ENCODE measurements at places on chromosomes 4 and X.

GRCh38 chr4:83989835-83990234 is 453.9 kb downstream of the GPAT3 start:
- no peak for DNase-seq

- DNase-seq: no peak
These were observed 155.6 kb downstream of the PPP4R3C start for GRCh38 chrX:27307546-27307945.

DNA sequence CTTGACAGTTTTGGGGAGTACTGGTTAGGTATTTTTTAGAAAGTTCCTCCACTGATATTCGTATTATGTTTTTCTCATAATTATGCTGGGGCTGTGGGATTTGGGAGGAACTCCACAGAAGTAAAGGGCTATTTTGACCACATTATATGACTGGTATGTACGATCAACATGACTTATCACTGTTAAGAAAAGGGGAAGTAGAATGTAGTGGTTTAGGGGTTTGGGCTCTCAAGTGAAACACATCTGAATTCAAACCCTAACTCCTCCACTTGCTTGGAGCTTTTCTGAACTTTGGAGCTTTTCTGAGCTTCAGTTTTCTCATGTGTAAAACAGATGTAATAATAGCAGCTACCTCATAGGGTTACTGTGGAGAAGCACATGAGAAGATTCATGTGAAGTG is 96.4 kb upstream of the C1GALT1C1 start:
- no peak for DNase-seq

GRCh38 chr4:142091085-142091513 is 454.7 kb downstream of the IL15 start:
- DNase-seq: no peak

- no peak for DNase-seq
These were observed 171.7 kb upstream of the HCCS start for GRCh38 chrX:10939424-10939823.

- peak; percentile 41 for DNase-seq
These were observed 6.5 kb upstream of the RNF4 start for GRCh38 chr4:2462218-2462991.

DNA sequence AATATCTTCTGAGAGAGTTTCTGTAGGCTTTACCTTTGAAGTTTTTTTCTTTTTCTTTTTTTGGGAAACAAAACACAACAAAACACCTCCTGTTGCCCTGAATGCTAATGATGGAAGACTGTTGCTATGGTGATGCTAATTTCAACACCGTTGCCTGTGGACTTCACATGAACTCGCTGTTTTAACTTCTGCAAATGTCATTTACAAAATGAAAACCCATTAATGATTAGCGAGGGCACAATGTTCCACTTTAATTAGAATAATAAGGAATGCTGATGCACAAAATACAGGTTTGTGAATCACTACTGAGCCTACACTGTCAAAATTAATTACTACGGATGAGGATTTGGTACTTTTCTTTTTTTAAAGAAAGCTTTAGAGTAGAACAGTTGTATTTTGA is 227.1 kb upstream of the FTHL17 start:
- no peak for DNase-seq

DNA sequence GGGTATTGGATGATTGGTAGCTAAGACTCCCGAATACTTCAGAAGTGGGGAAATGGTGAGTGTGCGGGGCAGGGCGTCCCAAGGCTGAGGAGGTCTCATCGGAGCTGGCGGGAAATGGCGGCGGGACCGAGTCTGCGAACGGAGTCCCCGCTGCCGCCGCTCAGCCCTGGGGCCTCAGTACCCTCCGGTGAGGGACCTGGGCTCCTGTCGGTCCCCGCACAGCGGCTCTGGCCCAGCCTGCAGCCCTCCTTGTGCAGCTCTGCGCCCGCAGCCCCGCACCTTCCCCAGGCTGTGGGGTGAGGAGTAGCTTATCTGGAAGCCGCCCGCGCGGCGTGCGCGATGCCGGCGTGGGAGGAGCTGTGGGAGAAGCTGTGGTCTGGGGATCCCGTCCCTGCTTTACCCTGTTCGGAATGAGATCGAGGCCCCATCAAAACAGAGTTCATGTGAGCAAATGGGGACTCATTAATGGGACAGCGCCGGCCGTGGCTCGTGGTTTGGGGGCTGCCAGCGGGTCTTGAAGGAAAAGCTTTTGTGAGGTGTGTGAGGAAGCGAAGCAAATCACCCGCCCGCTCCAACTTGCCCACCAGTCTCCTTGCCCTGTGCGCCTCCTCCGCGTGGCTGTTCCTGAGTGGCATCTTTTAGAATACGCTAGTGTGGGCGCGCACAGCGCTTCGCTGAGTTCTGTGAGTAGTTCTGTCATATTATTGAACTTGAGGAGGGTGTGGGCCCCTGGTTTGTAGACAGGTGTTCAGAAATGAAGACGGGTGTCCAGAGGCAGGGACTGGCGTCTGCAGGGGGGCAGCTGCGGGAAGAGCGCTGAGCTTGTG is 531 bp downstream of the ZNF141 start:
- DNase-seq: peak; percentile 24

- no peak for DNase-seq
These were observed 32.4 kb downstream of the SMPX start for GRCh38 chrX:21725496-21725895.

DNA sequence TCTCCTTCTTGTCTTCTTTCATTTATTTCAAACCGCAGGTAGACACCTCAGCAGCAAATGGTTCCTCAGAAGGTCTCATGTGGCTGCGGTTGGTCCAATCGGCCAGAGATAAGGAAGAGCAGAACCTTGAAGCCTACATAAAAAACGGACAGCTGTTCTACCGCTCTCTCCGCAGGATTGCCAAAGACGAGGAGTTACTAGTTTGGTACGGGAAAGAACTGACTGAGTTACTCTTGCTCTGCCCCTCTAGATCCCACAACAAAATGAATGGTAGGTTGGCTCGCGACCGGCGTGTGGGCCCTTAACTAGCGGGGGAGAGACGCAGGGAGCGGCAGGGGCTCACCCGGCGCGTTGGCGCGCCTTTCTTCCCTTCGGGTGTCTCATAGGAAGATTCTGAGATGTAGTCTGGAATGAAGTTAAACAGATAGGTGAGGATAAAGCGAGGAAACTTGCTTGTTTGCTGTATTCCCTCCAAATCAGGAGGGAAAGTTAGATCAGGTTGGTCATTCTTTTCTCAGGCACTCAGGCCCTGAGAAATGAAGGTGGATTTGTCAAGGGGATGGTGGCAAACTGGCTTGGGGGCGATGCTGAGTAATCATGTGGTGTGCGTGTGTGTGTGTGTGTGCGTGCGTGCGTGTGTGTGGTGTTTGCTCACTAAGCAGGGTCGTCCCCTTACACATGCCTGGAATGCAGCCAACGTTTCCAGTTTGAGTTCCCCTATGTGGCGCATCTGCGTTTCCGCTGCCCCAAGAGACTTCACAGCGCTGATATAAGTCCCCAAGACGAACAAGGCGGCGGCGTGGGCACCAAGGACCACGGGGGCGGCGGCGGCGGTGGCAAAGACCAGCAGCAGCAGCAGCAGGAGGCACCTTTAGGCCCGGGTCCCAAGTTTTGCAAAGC is 4.2 kb downstream of the PRDM8 start:
- no peak for DNase-seq

DNA sequence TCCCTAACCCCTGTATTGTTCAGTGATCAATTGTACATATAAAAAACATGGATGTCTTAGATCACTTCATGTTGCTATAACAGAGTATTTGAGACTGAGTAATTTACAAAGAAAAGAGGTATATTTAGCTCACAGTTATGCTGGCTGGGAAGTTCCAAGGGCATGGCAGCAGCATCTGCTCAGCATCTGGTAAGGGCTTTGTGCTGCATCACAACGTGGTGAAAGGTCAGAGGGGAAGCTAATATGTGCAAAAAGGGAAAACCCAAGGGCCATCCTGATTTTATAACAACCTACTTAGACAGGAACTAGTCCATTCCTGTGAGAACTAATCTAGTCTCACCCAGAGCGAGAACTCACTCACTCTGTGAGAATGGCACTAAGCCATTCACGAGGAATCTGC is 128.2 kb upstream of the OTUD4 start:
- DNase-seq: no peak

DNA sequence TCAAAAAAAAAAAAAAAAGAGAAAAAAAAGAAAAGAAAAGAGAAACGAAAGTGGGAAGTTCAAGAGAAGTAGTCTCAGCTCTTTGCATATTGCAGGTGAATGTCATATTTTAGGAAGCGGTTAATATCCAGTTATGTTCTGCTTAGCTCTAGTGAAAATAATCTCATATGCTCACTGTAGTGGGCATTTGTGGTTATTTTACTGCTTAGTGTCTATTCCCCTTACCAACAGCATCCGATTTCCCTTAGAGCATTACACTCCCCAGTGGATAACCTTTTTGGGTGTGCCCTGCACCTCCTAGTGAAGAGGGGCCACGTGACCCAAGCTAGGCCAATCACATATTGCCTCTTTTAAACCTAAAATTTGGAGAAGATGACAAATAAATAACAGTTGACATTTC is 111.2 kb upstream of the ZNF827 start:
- DNase-seq: no peak

GRCh38 chr4:181536811-181537434 is 706.3 kb upstream of the TENM3 start:
- no peak for DNase-seq

- DNase-seq: no peak
These were observed 236.3 kb downstream of the PCDH10 start for GRCh38 chr4:133385161-133385954.

GRCh38 chr4:120841580-120841979 is 80.9 kb downstream of the PRDM5 start:
- DNase-seq: no peak

GRCh38 chr4:173432430-173432829 is 33.5 kb upstream of the SCRG1 start:
- no peak for DNase-seq

DNA sequence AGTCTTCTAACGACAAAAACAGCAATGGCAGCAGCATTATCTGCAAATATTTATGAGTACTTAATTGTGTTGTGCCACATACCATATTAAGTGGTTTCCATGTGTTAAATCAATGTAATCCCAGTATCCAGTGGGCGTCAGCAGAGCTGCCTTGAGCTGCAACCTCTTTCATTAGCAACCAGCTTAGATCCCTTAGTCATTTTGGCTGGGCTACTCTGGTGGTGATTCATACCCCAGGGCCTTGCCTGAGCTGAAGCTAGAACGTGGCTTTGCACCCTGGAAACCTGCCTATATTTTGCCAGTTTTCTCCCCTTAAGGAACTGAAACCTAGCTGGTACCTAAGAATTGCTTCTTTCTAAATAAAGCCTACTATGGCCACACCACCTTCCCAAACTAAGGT is 474.3 kb upstream of the FTHL17 start:
- no peak for DNase-seq

- no peak for DNase-seq
These were observed 187.7 kb downstream of the GPAT3 start for GRCh38 chr4:83723609-83724008.

DNA sequence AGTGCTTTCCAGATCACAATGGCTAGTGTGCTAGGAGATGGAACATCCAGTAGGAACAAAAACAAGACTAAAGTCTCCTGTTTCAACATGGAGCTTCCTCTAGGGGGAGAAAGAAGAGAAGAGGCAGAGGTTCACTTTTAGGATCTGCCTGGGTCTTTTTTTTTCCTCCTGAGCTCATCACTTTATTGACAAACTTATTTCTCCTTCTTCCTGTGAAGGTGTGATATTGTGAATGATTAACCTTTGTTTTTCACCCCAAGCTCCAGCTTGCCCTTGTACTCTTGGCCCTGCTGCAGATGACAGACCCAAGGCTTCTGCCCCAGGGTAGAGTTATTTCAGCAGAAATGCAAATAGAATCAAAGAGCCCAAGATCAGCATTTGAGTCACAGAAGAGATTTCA is 13.5 kb downstream of the PAGE4 start:
- DNase-seq: no peak

DNA sequence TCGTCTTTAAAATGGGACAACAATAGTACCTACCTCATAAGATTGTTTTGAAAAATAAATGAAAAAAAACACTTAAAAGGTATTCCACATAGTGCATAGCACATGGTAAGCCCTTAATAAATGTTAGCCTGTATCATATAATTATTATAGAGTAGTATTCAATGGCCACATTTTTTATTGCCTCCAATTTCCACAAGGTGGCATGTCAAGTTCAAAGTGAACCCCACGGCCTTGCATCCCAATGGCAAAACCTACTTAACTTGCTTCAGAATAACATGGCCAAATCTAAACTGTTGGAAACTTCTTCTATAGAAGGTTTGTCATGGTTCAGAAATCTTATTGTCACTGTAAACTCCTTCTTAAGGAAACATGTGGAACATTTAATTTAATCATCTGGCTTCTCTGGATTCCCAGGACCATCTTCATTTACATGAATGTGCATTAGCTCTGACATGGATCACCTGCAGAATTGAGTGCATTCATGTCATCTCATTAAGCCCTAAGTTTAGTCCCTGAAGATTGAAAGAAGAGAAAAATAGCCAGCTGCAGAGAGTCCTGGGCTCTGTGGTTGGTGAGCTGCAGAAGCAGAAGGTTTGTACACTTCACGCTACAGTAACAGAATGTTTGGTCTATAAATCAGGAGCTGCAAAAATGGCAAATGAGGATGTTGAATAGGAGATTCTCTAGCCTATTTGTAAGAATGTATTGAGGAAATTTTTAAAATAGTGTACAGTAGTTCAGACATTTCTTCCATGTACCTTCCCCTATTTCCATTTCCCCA is 61.0 kb downstream of the ANXA3 start:
- DNase-seq: no peak

GRCh38 chrX:136168929-136169735 is 21.8 kb downstream of the FHL1 start:
- no peak for DNase-seq

- DNase-seq: no peak
These were observed 461.6 kb downstream of the AFF2 start for GRCh38 chrX:148961985-148962384.

GRCh38 chr4:6207602-6208001 is 7.3 kb upstream of the JAKMIP1 start:
- DNase-seq: no peak

DNA sequence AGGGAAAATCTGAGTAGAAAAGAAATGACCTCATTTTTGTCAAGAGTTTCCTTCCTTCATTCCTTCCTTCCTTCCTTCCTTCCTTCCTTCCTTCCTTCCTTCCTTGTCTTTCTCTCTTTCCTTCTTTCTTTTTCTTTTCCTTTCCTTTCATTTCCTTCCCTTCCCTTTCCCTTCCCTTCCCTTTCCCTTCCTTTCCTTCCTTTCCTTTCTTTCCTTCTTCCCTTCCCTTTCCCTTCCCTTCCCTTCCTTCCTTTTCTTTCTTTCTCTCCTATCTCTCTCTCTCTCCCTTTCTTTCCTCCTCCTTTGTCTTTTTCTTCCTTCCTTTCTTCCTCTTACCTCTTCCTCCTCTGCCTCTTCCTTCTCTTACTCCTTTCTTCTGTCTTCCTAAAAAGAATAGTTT is 347.6 kb downstream of the FAM47A start:
- DNase-seq: no peak

DNA sequence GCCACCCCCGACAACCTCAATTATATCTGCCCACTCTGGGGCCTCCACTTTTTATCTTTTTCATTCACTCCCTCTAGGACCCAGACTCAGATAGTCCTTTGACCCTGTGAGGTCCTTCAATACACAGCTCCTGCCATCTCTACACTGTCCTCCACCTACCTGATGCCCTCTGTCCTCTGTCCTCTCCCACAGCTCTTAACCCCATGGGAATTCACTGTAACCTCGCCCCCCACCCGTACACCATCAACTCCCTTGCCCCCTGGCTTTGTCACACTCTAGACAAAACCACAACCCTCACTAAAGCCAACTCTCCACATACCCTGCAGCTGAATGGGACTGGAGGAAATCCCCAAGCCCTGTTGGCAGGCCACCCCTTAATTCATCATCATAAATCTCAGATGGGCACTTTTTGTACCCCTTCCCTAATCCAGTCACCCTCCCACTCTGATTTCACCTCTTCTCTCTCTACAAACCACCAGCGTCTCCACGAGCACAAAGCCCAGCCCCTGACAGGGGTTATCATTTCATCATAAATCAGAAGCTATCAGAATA is 52.3 kb upstream of the ENPP6 start:
- DNase-seq: no peak

Measured in stimulated activated CD4-positive, alpha-beta T cell treated with anti-CD3 and anti-CD28 coated beads, Interleukin-1b, Interleukin-23, amount 100 ng/mL, for 1 hour (primary cell).